ENCODE measurements at places on chromosomes 1 and 21.

DNA sequence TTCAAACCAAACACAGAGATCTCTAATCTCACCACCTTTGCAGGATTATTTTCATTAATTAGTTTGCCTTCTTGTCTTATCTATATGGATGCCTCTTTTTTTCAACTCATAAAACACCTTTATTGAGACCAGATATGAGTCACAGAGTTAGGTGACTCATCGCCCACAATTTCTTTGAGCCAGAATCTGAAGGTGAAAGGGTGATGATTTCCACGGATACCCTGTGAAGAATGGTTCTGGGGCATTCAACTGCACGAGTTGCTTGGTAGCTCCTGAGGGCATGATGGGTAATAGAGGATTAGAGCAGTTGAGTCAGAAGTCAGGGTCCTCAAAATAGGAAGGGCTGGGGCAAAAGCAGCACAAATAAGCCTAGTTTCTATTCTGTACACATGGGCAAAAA lies 128.2 kb downstream of the TBX19 start:
- DNase-seq = no peak

GRCh38 chr1:66349242-66349641 lies 184.7 kb upstream of the SGIP1 start:
- DNase-seq = no peak

DNA sequence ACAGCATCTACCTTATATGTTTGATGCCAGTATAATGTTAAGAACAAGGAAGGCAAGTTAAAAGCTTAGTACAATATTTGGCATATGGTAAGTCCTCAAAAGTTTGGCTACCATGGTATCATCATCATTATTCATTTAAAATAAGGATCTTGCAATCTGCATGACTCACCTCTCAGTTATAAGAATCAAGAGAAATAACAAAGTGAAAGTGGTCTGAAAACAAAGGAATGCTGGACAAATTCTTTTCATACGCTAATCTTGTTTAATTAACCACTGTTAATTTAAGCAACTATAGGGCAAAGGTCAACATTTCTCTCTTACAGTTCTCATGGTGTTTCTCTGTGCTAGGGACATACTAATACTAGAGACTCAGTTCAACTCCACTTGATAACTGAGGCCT lies 13.0 kb upstream of the CLDN19 start:
- no peak for DNase-seq

DNA sequence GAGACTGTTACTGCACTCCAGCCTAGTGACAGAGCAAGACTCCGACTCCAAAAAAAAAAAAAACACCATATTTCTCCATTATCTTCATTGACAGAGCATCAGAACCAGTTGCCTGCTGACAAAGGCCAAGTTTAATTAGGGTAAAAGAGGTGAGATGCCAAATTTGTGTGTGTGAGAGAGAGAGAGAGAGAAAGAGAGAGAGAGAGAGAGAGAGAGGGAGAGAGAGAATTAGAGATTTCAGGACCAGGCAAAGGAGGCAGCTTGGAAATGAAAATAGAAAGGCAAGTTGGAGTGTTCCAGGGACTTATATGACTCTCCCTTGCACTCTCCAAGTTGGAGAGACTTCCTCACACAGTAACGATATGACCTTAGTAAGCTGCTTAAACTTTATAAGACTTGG lies 24.3 kb upstream of the UAP1 start:
- no peak for DNase-seq

DNA sequence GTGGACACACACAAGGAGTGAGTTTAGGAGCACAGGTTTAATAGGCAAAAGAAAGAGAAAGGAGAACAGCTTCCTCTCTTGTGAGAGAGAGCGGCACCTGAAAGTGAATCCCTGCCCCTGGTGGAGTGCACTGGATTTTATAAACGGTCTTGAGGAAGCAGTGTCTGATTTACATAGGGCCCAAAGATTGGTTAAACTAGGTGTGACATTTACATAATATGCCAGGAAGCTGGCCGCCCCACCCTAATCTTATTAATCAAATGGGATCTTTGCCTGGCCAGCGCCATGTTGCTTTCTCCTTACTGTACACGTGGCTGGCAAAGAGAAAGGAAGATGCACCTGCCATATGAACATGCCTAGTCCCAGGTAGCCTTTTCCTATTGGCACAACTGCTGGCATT lies 38.7 kb downstream of the CFH start:
- DNase-seq = no peak

- DNase-seq = no peak
These were observed 44.8 kb upstream of the CCDC27 start for GRCh38 chr1:3707298-3707938.
